ENCODE measurements at places on chromosomes 6 and 20. TPM values are rescaled to one million over a fixed set of nuclear protein-coding genes. Genes with fewer than 3 reads are reported as not detected.

Gene GPX5
- not detected for total RNA-seq

Gene C20orf141
- total RNA-seq, result not detected

Gene FAM83B
- not detected for total RNA-seq

Gene CD93
- 0.73 TPM for total RNA-seq

Gene RBPJL
- total RNA-seq, result not detected

Gene MCHR2
- not detected for total RNA-seq

Gene COL19A1
- total RNA-seq, result not detected

Gene LAMP5
- not detected for total RNA-seq

Gene CCM2L
- not detected for total RNA-seq

Gene LAMA2
- total RNA-seq, result 0.26 TPM

Gene ABT1
- 25.0 TPM for total RNA-seq

Gene PLEKHG1
- 0.76 TPM for total RNA-seq

Gene TINAG
- not detected for total RNA-seq

Gene TUBB2B
- not detected for total RNA-seq

Gene TNFRSF6B
- total RNA-seq, result not detected

Measured in activated CD8-positive, alpha-beta T cell treated with anti-CD3 and anti-CD28 coated beads, Interleukin-2, amount 10 ng/mL, durations not matched to agents 7 days and 5 days (primary cell).